ENCODE measurements at places on chromosomes 7 and 10.

DNA sequence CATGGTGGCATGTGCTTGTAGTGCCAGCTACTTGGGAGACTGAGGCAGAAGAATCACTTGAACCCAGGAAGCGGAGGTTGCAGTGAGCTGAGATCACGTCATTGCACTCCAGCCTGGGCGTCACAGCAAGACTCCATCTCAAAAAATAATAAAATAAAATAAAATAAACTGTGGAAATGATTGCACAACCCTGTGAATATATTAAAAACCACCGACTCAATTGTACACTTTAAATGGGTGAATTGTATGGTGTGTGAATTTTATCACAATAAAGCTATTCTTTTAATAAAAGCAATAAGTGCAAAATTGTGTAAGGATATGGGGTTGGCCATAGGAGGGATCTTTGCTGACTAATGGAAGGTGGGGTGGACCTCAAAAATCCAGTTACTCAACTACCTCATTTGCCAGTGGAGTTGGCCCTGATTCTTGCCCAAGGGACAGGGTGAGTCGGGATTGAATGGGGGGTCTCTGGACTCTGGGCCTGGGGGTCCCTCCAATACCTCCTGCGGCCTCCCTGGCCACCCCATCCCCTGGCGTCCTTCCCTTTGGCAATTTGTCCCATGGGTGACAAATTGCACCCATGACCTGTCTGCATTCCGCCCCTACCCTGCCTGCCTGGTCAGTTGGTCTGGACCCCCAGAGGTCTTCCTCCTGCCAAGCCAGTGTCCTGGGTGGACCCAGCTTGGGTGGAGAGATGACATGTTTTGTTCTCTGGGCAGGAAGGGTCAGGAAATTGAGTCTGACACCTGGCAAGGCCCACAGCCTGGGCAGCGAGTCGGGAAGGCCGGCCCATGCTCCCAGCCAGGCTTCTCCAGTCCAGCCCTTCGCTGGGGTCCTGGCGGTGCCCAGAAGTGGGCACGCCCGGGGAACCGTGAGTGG, 61.7 kb upstream of the ELN start:
- no peak for DNase-seq

DNA sequence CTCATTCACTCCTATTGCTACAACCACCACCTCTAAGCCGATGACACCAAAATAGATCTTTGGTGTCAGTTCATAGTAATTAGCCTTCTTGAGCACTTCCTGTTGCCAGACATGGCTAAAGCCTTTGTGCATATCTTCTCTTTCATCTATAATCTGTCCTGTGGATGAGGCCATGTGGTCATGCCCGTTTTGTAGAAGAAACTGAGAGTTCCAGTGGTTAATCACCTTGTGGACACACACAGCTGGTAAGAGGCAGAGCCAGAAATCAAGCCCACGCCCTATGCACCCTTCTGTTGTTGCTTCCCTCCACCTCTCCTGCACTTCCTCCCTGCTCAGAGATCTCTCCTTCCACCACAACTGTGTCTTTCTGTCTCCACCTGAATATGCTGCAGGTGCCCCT, 285.1 kb upstream of the PFKP start:
- DNase-seq: no peak

GRCh38 chr10:101887775-101888174, 44.2 kb upstream of the KCNIP2 start:
- DNase-seq: no peak

DNA sequence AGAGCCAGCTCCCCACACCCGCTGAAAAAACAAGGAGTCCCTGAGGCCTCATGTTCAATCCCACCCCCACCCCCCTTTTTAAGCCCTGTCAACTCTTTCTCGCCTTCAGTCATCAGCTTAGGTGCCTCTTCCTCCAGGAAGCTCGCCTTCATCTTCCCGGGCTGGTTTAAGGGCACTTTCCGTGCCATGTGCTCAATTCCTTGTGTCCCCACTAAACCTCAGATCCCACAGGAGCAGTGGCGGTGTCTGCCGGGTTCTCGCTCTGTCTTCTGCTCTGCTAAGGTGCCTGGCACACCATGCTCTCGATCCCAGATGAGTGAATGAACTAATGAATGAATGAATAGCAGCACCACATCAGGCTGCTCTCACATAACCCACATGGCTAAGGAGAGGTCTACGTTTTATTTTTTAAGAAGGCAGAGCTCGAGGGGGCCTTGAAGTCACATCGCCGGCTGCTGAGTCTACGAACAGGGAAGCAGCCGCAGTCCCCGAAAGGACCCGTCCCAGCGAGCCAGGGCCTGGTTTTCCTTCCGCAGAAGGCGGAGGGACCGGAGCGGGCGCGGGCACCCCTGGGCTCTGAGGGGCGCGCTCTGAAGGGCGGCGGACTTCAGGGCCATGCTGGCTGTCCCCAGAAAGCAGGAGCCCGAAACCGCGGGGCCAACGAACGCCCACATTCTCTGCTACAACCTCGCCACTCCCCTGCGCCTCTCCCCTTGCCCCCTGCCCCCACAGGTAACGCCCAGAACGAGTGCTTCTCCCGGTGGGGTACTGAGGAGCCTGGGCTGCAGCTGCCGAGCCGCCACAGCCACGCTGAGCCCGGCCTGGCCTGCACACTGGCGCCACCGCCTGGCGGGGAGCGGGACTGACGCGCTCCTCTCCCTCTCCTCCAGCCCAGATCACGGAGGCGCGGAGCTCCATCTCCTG, 73.4 kb upstream of the KCNMA1 start:
- DNase-seq: peak; percentile 41

GRCh38 chr10:88442716-88443115, 140.4 kb downstream of the RNLS start:
- no peak for DNase-seq

- peak; percentile 69 for DNase-seq
Measured at GRCh38 chr7:131537571-131537978, 18.9 kb downstream of the PODXL start.

GRCh38 chr7:95598511-95598910, 2.2 kb upstream of the PDK4 start:
- DNase-seq: no peak

GRCh38 chr7:157158400-157158799, 19.7 kb downstream of the UBE3C start:
- no peak for DNase-seq

DNA sequence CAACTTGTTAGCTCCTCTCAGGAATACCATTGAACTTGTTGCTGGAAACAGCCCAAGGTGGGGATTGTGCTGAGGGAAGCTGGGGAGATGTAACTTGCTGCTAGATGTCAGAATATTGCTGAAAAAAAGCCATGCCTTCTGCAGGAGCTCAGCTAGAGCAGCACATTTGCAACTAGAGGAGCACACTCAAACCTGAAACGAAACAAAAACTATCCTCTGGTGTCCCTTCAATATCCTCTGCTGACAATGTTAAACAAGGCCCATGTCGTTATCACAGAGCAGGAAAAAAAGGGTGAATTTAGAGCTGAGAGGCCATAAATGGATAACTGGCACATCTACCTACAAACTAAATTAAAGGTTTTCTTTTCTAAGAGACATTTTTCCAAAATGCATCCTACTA, 53.7 kb upstream of the MACC1 start:
- DNase-seq: no peak

DNA sequence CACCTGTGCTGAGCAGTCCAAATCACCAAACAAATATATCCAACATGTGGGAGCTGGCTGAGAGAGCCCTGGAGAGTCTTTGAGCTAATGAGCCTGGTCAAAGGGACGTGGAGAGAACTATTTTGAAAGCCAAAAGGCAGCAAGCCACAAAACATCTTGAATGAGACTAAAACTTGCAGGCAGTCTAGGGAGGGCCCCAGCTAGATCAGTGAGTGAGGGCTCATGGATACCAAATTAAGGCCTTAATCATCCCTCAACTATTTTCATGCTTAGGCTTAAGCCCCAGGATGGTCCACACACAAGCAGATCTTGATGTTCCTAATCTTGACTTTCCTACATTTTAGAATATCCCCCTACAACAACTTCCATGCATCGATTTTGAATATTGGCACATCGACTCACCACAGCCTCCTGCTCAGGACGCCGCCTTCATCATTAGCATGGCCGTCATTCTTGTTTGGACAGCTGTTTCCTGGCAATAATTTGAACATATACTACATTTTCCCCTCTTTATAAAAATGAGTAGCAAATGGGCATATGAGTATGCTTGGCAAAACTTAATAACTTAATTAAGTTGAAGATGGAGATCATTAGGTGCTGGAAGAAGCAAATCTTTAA, 86.9 kb upstream of the ADAM12 start:
- DNase-seq: no peak

DNA sequence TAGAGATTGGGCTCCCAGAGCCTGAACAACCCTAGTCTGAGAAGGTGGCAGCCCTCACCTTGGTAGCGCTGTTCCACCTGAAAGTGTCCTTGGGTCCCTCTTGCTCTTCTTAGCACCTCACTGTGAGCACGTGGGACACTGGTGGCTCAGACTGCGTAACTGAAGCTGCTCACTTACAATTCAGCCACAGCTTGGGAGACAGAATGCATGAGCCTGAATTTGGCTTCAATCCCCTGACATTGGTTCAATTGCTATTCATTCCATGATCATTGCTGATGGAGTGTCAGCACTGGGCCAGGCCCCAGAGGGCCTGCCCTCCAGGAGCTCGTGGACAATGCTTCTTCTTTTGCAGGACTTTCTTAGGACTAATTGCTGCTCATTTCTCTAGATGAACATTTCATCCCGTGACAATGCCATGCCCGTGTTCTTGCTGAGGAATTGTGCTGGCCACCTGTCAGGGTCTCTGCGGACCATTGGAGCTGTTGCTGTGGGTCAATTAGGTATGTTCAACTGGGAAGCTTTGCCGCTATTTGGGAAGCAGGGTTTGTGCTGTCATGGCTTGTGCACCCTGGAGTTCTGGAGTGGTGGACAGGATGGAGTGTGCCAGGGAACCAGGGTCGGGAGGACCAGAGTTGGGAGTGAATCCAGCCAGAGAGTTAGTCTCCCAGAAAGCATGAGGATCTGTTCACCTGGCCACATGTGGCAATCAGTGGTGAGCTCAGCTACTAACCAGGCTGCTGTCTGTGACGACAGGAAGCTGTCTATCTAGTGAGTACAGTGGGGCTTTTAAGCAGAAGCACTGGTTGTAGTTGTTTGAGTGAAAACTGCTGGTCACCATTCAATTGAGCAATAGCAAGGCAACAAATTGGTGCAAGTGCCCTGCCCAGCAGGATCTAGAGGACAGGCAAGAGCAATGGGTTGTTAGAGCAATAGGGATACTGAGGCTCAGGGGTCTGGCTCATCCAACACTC, 105.1 kb downstream of the WDFY4 start:
- no peak for DNase-seq

GRCh38 chr7:157299613-157300368, 37.0 kb upstream of the DNAJB6 start:
- DNase-seq: no peak

GRCh38 chr10:70267161-70267933, 16.5 kb downstream of the NPFFR1 start:
- no peak for DNase-seq

DNA sequence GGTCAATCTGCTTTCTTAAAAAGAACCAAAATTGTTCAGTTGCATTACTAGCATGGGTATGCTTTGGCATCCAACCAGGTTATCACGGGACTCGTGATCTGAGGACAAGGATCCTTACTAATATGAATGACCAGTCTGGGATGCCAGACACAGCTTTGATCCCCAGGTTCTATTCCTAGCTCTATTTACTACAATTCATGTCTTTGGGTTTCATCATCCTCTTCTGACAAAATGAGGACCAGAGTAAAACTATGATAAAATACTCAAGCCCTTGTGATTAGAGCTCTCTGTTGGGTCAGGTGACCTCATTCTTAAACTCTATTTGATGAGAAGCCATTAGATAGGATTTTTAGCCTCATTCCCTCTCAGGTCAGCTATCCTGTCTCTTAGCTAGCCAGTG, 119.8 kb downstream of the SLC25A13 start:
- DNase-seq: no peak

GRCh38 chr10:115909962-115910731, 362.9 kb downstream of the GFRA1 start:
- no peak for DNase-seq

- DNase-seq: no peak
Measured at GRCh38 chr7:155788616-155789000, 23.7 kb downstream of the SHH start.

GRCh38 chr10:101189461-101190401, 39.5 kb downstream of the LBX1 start:
- DNase-seq: no peak

GRCh38 chr10:37289833-37290464, 164.6 kb downstream of the ANKRD30A start:
- DNase-seq: no peak

GRCh38 chr7:28086198-28086597, 94.4 kb downstream of the JAZF1 start:
- no peak for DNase-seq

GRCh38 chr10:83764666-83765065, 374.6 kb upstream of the GHITM start:
- DNase-seq: no peak

DNA sequence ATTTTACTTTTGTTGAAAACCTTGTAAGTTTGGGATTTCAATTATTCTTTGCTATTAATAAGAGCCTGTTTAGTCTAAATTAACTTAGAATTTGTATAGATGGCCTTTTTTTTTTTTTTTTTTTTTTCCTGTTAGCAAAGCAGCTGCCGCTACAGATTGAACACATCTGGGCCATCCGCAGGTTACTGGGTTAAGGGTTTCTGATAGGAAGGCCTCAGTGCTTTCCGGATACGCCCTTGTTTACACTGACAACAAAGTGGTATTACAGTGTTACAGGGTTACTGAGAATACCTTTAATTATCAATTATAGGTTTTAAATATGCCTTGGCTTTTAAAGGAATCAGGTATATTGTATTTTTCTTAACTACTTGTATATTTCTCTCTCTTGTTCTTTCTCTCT, 76.8 kb downstream of the PTN start:
- DNase-seq: no peak

GRCh38 chr7:140263277-140263676, 86.5 kb upstream of the KDM7A start:
- no peak for DNase-seq

DNA sequence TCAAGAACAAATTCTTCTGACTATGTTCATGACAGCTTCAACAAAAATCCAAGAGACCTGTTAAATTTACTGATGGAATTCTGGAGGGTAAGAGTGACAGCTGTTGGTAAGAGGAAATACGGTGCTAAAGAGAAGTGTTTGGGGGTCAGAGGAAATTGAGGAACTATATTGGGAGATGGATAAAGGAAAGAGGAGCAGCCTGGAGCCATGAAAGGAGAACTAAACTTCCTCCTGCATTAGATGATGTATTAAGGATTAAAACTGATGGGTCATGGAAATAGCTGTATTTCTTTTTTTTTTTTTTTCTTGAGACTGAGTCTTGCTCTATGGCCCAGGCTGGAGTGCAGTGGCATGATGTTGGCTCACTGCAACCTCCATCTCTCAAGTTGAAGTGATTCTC, 95.3 kb downstream of the HERPUD2 start:
- no peak for DNase-seq

GRCh38 chr10:133129859-133130495, 30.0 kb upstream of the KNDC1 start:
- no peak for DNase-seq

DNA sequence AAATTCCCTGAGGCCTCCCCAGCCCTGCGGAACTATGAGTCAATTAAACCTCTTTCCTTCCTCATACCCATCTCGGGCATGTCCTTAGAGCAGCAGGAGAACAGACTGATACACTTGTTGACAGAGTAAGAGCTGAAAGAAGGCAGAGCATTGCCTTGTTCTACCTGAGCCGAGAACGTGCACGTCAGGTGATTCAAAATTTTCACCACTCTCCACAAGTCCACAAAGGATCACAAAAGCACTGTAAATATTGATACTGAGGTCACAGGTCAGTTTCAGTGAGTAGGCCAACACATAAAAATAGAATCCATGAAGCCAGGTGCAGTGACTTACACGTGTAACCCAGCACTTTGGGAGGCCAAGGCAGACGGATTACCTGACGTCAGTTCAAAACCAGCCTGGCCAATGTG, 27.8 kb downstream of the DCLRE1C start:
- DNase-seq: no peak

GRCh38 chr10:86486856-86487255, 34.7 kb downstream of the WAPL start:
- no peak for DNase-seq
